ENCODE measurements at places on chromosomes 3 and 15. TPM values are rescaled to one million over a fixed set of nuclear protein-coding genes. Genes with fewer than 3 reads are reported as not detected.

The RBP2 gene
- total RNA-seq, result not detected

- no peak for DNase-seq
- H3K27me3 ChIP-seq, result peaks cover 33% of the 10 kb centered on the region
- peaks cover 2% of the 10 kb centered on the region for H3K36me3 ChIP-seq
- H3K4me3 ChIP-seq, result peak overlapping the region; percentile 66
Measured at GRCh38 chr15:97652700-97653167, 307.8 kb upstream of the ARRDC4 start.

The FBN1 gene
- total RNA-seq, result 1,190 TPM

- no peak overlapping the region for H3K4me3 ChIP-seq
- H3K27ac ChIP-seq, result no peak overlapping the region
- no peaks in the 10 kb centered on the region for H3K4me1 ChIP-seq
- no peaks in the 10 kb centered on the region for H3K36me3 ChIP-seq
- no peaks in the 10 kb centered on the region for H3K27me3 ChIP-seq
Measured at GRCh38 chr3:17310983-17311382, 426.2 kb downstream of the PLCL2 start.

DNA sequence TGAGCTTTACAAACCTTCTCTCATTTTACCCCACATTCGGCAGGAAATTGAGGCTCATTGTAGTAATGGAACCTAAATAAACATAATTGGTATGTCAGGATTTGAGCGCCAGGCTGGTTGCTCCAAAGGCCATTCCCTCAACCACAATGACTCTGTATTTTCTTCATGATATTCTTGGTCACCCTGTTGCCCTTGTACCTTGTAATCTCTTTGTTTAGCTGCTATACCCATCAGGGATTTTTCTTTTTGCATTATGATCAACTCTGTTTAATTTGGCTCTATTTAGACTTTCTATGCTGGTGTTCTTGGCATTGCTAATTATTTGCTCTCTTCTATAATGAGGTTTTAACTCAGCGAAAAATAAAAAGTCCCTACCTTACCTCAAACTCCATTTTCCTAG is 29.8 kb downstream of the DUOX2 start:
- H3K4me3 ChIP-seq, result no peak overlapping the region
- no peaks in the 10 kb centered on the region for H3K4me1 ChIP-seq
- no peaks in the 10 kb centered on the region for H3K36me3 ChIP-seq
- no peak for DNase-seq
- no peak overlapping the region for H3K27ac ChIP-seq

The PRICKLE2 gene
- 48.2 TPM for total RNA-seq
